Inflammatory macrophage treated with lipopolysaccharide for 4 hours (primary cell): ENCODE measurements at places on chromosomes 7 and 10.
A peak's percentile ranks its signal among the peaks of the same experiment; 100 is the strongest.

GRCh38 chr7:100802951-100803350 is 24.4 kb downstream of the EPHB4 start:
- DNase-seq, result no peak

- peak; percentile 12 for DNase-seq
Measured at GRCh38 chr7:105429746-105430612, 41.3 kb upstream of the SRPK2 start.

GRCh38 chr7:81180573-81180972 is 261.7 kb upstream of the SEMA3C start:
- no peak for DNase-seq

- no peak for DNase-seq
Measured at GRCh38 chr7:95963446-95963990, 191.2 kb downstream of the DYNC1I1 start.

DNA sequence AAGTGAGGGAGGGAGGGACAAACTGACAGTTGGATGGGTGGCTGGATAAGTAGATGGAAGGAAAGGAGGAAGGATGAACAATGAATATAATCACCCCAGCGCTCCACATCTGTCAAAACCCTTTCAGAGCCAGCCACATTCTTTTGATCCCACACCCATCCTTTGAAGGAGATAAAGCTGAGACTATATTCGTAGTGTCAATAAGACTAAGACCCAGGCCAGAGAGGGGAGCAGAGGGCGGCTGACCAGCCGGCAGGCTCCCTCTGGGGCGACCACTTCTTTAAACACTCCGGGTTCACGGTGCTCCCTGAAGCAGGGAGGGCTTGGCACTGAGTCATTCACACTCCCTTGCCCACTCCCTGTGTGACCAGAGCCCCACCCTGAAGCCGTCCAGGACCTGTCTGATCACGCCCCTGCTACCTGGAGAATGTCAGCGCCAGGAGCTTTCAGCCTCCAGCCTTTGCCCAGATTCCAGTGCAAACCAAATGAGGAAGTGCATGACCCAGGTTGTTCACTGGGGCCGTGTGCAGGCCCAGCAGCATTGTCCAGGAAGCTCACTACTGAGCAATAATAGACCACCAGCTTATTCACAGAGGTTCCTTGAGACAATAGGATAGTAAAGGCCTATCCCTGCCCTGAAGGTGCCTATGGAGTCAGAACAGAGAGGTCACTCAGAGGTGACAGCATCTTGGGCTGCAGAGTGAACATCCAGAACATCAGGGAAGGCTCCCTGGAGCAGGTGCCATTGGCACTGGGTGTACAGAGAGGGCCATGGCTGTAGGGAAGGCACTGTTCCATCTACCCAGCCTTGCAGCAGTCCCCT is 34.4 kb downstream of the UNC5B start:
- no peak for DNase-seq

DNA sequence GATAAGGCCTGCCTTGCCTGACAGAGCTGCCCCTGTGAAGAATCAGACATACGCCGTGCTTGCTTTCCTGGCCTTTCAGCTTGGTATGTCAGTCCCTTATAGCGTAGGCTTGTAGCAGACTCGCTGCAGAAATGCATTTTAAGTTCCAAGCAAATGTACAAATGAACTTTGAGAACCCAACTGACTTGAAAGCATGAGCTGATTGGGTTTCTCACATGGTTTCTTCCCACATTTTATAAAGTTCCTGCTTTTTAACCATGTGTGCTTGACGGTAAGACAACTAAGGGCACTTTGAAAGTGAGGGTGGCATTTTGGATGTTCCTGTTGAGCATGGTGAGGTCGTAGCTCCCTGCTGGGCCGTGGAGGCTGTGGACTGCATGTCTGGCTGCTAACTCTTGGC is 62.6 kb downstream of the CCNY start:
- DNase-seq, result no peak

DNA sequence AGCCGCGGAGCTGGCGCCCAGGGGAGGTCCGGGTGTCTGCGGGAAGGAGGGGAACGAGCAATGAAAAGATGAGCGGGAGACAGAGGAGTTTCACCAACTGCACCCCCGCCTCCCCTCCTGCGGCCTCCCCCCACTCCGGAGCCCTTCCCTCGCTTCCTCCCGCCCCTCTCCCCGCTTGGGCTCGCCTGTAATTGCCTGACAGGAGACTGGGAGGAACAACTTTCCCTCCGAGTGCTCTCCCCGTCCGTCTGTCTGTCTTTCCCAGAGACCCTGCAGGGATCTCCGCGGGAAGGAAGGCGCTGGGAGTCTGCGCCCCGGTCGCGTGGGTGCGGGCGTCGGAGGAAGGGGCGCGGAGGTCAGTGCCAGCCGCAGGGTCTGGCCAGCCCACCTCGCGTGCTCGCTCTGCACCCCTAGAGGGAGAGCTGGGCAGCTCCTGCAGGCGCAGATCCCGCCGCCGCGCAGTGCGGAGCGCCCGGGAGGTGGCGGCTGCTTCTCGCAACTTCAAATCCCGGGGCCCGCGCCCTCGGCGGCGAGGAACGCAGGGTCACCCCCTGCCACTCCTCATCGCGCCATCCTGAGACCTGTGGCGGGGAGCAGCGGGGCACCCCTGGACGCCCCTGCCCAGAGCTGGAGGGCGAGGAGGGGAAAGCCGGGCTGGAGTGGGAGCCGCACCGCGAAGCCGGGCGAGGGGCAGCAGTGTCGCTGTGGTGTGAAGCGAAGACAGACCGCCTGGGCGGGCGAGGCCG is 511 bp upstream of the NRP1 start:
- peak; percentile 82 for DNase-seq

GRCh38 chr10:128091636-128092210 is 34.5 kb downstream of the MKI67 start:
- no peak for DNase-seq

DNA sequence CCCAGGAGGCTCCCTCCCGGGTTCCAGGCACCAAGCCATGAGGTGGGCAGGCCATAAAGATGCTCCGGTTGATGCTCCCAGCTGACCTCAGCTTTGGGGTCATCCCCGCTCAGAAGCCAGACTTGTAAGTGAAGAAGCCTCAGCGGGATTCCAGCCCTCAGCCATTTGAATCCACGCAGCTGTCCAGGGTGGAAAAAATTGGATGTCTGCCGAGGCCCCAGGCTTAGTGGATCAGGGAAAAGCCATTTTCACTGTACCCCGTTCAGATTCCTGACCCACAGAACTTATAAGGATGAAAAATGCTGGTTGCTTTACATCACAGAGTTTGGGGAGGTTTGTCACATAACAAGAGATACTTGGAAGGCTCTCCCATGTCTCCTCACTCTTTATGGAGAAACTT is 49.2 kb upstream of the CPN1 start:
- no peak for DNase-seq

DNA sequence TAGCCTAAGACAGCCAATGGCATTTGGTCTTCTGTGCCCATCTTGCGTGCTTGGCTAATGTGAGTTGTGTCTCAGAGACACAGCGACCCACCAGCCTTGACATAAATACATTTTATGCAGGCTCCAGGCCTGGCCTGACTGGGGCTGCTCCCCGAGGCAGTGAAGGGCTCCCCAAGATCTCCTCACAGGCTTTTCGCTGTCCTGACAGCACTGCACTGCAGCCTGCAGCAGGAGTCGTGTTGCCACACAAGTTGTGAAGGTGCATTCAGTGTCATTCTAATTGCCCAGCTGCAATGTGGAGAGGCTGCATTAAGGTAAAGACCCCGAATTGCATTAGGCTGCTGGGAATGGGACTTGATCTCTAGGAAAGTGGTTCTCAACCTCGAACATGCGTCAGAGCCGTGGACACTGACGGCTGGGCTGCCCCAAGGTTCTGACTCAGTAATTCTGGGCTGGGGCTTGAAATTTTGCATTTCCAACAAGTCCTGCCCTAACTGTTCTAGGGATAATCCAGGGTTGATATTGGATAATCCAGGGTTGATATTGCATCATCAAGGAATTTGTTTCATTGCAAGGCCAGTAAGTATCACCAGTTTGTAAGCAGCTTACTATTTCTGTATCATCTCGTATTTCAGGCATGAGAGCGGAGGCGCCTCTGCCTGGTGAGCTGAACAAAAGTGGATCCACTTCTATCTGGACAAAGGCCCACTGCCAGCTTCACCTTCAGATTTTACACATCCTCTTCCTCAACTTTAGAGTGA is 108.7 kb upstream of the INSIG1 start:
- DNase-seq, result no peak

DNA sequence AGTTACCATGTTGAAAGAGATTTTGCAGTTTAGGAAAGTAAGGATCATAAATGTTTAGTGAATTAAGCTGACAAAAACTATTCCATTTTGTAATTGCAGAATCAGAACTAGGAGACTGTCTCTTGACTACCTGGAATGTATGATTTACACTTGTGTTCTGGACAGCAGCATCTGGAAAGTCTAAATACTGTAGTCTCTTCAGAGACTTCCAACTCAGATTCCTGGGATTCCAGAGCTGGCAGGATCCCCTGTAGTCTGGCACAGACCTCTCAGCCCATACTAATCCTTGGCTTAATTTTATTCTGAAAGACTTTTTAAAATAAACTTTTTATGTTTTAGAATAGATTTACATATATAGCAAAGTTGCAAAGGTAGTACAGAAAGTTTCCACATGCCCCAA is 452.7 kb downstream of the DPP6 start:
- no peak for DNase-seq

DNA sequence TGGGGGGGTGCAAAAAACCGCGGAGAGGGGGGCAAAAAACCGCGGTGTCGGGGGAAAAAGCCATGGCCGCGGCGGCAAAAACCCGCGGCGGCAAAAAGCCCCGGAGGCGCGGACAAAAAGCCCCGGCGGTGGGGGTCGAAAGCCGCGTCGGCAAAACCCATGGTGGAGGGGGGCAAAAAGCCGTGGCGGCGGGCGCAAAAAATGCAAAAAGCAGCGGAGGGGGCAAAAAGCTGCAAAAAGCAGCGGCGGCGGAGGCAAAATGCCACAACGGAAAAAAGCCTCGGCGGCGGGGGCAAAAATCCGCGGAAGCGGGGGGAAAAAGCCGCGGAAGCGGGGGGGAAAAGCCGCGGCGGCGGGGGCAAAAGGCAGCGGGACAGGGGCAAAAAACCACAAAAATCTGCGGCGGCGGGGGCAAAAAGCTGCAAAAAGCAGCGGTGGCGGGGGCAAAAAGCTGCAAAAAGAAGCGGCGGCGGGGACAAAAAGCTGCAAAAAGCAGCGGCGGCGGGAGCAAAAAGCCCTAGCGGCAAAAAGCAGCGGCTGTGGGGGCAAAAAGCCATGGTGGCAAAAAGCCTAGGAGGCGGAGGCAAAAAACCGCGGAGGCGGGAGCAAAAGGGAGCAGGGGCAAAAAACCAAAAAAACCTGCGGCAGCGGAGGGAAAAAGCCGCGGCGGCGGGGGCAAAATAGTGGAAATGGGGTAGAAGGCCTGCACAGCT is 418.9 kb downstream of the ZNF716 start:
- no peak for DNase-seq

GRCh38 chr7:120856621-120857352 is 1.2 kb downstream of the TSPAN12 start:
- no peak for DNase-seq

- no peak for DNase-seq
Measured at GRCh38 chr7:79691074-79691473, 237.6 kb upstream of the MAGI2 start.

DNA sequence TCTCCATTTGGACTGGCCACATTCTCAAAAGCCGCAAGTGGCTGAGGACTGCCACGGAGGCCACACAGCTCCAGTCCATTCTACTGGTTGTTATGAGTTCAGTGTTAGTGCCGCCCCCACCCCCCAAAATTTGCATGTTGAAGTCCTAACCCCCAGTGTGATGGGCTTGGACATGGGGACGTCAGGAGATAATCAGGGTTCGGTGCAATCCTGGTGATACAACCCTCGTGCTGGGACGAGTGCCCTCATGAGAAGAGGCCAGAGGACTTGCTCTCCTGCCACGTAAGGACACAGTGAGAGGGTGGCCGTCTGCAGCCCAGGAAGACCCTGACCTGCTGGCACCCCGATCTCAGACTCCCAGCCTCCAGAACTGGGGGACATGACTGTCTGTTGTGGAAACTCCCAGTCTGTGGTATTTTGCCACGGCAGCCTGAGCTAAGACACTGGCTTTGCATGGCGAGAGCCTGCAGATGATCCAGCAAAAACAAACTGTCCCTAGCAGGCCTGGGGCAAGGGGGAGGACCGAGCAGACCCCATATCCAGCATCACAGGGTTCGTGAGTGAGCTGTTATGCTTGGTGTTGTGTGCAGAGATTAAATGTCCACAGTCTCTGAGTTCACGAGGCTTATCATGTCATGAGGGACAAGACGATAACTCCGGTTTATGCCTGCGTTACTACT is 41.5 kb upstream of the INSIG1 start:
- DNase-seq, result no peak

DNA sequence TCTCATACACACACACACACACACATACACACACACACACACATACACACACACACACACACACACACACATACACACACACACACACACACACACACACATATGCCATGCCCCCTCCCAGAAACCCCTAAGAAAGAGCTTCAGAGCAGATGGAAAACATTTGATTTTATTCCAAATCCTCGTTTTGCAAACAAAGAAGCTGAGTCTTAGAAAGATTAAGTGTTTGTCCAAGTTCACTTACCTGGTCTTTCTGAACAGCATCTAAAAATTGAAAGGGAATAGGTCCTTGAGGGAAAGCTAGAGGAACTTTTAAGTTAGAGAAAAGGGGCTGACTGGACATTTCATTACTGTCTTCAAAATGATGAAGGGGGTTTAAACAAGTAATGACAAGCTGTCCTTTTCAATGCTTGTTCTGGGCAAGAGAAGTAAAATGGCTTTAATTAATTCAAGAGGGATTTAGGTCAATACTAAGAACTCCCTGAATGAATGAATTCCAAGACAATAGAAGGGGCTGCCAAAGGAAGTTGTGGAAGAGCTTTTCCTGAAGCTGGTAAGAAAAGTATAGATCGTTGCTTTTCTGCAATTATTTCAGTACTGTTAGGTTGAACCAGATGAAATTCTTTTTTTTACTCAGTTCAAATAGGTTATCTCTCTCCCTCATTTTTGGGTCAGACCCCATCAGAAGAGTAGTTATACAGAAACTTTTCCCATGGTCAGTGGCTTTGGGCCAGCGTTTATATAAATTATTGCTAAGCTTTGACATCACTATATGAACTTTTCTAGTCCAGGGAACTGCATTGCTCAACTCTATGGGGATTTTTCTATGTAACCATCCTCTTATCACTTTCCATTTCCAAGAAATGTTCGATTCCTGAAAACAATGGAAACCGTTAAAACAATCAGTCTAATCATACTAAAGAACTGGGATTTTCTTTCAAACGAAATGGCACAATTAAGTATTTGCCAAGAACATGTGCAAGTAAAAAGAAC is 261.4 kb downstream of the MTERF1 start:
- DNase-seq, result no peak

GRCh38 chr7:143303733-143304132 is 12.2 kb upstream of the CLCN1 start:
- DNase-seq, result no peak

- no peak for DNase-seq
Measured at GRCh38 chr7:7583731-7584130, 17.0 kb downstream of the MIOS start.

DNA sequence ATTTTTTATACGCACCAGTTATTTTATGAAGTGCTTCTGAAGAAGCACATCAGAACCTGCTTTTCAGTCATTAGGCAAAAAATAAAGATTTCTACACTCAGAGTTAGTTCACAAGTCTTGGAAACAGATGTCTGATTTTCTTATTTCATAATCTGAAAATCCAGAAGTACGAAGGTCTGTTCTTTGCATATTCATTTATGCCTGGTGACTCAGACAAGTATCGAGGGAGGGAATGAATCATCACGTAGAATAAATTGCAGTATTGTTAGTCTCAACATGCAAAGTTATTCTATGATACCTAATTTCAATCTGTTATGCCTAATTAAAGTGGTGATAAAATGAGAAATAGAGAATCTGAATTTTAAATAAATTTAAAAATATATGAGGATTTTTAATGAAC is 113.6 kb upstream of the SEM1 start:
- DNase-seq, result peak; percentile 24
